A172 (cell line): ENCODE measurements at places on chromosomes 2 and 18. TPM values are rescaled to one million over a fixed set of nuclear protein-coding genes. Genes with fewer than 3 reads are reported as not detected.

COMMD1 gene
- total RNA-seq = 45.9 and 50.7 TPM in 2 replicates

GAL3ST2 gene
- not detected in 2 replicates for total RNA-seq

CAPN14 gene
- total RNA-seq = not detected in 2 replicates

CD28 gene
- total RNA-seq = 0.19 TPM in 1 of 2 replicates, not detected in the other

UGT1A3 gene
- not detected in 2 replicates for total RNA-seq

NPHP1 gene
- 17.4 and 25.7 TPM in 2 replicates for total RNA-seq

LCLAT1 gene
- 19.0 and 27.7 TPM in 2 replicates for total RNA-seq

ANXA4 gene
- total RNA-seq = 85.1 and 89.9 TPM in 2 replicates

DNA sequence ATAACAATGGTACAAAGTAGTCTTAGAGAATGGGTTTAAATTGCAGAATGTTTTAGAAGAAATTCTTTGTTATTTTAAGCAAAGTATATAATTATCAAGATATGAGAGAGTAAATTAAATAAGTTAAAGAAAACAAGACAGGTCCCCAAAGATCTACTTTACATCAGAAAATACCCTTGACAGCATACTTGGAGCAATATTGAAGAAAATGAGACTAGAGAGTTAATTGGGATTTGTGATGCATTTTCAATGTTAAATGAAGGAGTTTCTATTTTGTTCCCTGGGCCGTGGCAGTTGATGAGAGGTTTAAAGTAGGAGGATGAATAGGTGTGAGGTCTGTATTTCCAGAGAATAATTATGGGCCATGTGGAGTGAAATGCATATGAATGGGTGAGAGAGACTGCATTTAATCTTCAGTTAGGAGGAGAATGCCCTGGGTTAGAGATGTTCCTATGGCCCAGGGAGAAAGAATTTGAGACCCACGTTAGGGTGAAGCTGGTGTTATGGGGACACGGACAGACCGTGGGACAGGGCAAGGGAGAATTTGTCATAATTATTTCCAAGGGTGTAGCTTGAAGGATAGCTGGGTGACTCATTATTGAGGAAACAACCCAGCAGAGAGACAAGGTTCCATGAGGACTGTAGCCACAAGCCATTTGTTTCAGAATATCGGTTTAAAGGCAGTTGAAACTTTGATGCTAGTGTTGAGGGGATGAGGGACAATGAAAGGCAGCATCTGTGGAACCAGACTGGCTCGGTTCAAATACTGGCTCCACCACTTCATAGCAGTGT is 22.7 kb downstream of the MGAT5 start:
- DNase-seq = peak; percentile 37

GRCh38 chr2:225056330-225057073 is 14.2 kb upstream of the DOCK10 start:
- peak; percentile 24 for DNase-seq

DNA sequence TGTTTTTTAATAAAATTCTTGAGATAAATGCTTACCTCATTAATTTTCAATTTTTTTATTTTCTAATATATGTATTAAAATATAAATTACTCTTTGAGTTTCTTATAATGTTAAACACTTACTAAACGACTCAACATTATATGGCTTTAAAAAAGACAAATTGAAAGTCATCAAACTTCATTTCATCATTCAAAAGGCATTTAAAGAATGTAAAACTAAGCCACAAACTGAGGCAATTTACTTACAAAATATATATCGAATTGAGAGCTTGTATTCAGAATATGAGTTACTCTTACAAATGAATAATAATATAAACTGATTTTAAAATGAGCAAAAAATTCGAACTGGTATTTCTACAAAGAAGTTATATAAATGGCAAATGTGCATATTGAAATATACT is 1262.2 kb upstream of the PIK3C3 start:
- peak; percentile 55 for DNase-seq

DNA sequence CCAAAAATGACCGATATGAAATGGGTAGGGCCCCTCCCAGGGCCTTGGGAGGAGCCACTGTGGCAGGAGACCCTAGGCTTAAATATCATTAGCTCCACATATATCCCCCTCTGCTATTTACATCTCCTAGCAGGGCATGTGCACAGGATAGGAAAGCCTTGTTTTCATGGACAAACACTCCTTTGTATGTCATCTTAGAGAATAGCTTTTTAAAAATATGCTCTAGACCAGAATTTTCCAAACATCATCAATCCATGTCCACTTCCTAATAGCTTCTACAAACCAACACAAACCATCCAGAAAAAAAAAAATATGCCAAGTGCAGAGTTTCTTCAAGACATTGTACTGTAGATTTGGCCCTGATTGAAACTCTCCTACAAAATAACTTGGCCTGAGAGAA is 10.8 kb downstream of the DAPL1 start:
- DNase-seq = no peak

- no peak for DNase-seq
Observed at GRCh38 chr18:50428531-50429206, 53.8 kb downstream of the SKA1 start.

DNA sequence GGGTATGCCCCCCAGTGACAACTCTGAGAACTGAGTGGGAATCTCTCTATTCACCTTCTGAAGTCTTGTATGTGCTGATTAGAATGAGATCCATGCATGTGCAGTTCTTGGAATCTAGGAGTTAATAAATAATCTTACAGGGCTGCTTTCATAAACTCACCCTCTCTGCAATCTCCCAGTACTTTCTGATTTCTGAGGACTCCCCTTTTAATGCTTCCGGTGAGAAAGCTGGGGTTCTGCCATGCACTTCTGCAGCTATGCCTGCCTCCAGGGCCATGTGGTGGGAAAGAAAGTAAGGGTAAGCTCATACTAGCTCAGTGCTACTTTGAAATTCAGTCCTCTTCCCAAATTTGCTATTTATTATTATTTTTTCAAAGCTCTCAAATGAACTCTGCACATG is 432.9 kb downstream of the MTX2 start:
- DNase-seq = no peak

DNA sequence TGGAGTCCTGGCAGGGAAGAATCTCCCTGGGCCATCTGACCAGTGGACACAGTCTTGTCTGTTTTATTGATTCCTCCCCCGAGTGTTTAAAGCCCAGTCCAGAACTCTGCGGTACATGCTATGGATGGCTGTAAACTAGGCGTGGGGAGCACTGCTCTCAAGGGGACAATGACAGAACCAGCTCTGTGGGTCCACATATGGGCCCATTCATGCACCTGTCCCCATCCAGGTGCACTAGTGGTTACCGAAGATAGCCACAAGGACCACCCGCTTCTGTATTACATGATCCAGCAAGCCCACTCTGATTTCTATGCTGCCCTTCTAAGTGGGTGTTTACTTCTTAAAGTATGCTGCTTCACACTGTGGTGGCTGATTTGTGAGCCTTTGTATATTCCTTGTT is 21.0 kb downstream of the CHST10 start:
- no peak for DNase-seq

GRCh38 chr2:172344159-172344558 is 83.2 kb upstream of the ITGA6 start:
- no peak for DNase-seq

DNA sequence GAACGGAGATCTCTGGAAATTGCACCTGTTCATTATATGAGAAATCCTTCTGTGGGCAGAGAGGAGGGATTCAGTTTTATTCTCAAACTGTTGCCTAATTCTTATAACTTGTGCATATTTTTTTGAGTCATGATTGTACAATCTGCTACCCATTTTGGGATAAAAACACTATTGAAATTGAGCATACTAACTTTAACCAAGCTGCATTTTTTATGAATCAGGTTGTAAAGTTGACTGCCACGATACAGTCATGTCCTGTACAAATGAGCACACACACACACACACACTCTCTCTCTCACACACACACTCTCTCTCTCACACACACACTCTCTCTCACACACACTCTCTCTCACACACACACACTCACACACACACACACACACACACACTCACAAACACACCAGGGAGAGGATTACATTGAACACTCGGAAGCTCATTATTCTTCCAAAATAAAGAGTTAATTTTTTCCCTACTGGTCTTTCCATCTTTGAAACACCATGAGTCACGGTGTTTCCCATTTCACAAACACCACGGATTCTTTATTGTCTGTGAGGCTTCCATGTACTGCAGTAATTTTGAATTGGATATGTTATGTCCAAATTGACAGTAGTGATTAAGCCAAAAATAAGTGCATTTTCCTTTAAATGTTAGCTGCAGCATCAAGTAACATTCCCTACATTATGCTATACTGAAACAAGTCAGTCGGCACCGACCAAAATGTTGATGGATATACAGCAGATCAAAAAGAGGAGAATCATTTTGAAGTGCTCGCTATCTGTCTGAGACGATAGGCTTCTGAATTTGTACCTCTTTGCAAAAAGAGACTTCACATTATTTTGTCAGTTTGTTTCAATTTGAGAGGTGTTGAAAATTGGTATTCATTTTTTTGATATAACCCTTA is 216.9 kb downstream of the ARHGAP15 start:
- DNase-seq = no peak

GRCh38 chr2:148545390-148546256 is 98.9 kb upstream of the EPC2 start:
- no peak for DNase-seq

GRCh38 chr2:151766437-151767153 is 32.3 kb upstream of the NEB start:
- no peak for DNase-seq

DNA sequence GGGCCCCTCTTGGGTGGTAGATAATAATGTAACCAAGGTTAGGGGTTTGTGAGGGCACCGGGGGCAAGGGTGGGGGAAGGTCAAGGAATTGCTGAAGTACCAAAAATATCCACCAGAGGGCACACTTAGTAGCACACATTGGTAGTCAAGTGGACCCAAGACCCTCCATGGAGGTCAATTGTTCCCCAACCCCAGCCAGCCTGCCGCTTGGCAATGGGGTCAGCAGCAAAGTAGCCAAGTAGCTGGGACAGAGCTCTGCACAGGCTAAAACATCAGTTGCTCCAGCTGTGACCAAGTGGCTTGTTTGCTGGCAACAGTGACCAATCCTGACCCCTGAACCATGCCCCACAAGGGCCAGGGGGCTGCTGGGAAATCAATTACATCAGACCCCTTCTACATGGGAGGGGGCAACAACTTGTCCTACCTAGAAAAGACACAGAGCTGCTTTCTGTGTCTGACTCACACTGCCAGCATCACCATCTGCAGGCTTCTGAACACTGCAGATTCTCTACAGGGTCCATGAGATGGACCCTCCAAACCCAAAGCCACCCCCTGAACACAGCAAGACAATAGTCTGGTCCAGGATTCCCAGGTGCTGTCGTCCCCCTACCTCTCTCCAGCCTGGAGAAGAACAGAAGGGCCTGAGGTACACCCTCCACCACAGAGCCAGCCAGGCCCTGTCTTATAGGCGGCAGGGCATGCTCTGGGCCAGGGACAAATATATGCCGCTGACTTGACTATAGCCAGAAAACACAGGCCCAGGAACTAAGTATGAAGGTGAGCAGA is 76.0 kb downstream of the EMX1 start:
- peak; percentile 43 for DNase-seq

- no peak for DNase-seq
Observed at GRCh38 chr2:118808429-118808809, 39.0 kb downstream of the EN1 start.

DNA sequence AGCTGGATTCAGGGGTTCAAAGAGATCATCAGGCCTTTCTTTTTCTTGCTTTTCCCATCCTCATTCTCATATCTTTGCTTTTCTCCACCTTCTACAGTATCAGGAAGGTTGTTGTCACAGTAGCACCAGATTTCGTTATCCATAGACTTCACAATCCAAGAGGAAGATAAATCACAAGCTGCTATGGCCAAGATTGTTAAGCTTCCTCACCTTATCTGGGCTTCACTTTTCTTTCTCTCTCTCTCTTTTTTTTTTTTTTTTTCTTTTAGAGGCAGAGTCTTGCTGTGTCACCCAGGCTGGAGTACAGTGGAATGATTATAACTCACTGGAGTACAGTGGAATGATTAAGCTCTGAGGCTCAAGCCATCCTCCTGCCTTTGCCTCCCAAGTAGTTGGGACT is 93.5 kb downstream of the TTC27 start:
- no peak for DNase-seq
